ENCODE measurements at places on chromosomes 7 and 10. TPM values are rescaled to one million over a fixed set of nuclear protein-coding genes. Genes with fewer than 3 reads are reported as not detected.

Gene PBLD
- total RNA-seq = 4.4 TPM

Gene OR9A2
- not detected for total RNA-seq

Gene PRRT4
- total RNA-seq = not detected

Gene SORCS1
- not detected for total RNA-seq

Gene TFPI2
- 152 TPM for total RNA-seq

Gene TMEM213
- not detected for total RNA-seq

Gene RBM28
- total RNA-seq = 26.9 TPM

Gene GPC2
- 4.4 TPM for total RNA-seq

Gene LRRD1
- total RNA-seq = under 0.01 TPM

Gene PLXNA4
- total RNA-seq = 1.5 TPM

Gene CFAP69
- 1.1 TPM for total RNA-seq

Gene GRID1
- not detected for total RNA-seq

Gene CCL26
- not detected for total RNA-seq

Gene ZNF488
- under 0.01 TPM for total RNA-seq

Gene TMEM178B
- 0.34 TPM for total RNA-seq

Gene PAX2
- total RNA-seq = 0.51 TPM

Gene CHAT
- not detected for total RNA-seq

Gene PVRIG
- total RNA-seq = not detected

Gene PLXDC2
- 5.5 TPM for total RNA-seq

Gene LAMTOR4
- total RNA-seq = 55.1 TPM

Gene MYL10
- total RNA-seq = not detected

Gene PLPP4
- total RNA-seq = not detected

Gene PDZD7
- 0.34 TPM for total RNA-seq

Gene GPR26
- total RNA-seq = not detected

Gene SPAG6
- not detected for total RNA-seq

Gene TECTB
- total RNA-seq = not detected

Gene FAM25A
- not detected for total RNA-seq

Gene PRTFDC1
- 8.0 TPM for total RNA-seq
